CD4-positive, alpha-beta memory T cell (primary cell): ENCODE measurements at places on chromosomes 7 and 10.

DNA sequence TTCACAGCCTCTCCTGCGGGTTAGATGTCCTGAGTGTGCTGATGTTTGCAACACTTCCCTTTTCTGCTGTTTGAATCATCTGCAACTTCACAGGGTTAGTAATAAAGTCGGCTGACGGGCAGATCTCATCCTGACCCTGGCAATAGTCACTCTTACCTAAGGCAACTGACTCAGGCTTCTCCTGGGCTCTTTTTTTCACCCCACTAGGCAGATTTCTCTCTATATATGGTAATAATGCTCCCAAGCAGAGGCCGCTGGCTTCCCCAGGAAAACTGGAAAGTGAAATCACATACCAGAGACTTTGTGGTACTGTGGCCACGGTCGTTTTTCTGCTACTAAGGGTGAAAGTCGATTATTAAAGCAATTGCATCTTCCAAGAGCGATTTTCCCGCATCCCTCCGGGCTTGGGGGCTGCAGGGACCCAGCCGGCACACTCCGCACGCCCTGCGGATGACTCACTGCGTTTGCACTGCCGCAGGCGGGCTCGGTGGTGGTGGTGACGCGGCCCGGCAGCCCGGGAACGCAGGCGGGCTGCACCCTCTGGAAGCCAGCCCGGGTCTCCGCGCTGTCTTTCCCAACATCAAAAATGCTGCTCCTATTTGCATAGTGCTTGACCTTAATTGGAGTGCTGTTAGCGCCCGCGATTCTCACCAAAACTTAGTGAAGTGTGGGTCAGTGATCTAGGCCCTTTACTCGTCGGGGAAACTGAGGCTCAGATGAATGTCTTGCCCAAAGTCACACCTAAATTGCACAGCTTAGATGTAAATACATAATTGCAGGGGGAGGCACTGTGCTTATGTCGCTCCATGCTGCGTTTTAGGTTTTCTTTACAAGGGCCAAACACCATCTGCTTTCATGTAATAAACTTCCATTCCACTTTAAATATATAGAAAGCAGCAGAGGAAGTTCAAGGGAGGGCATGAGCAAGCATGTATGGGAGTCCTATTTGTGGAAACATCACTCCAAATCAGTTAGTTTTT, 47.6 kb upstream of the ITGB1 start:
- DNase-seq, result no peak

GRCh38 chr10:34651416-34652195, 163.5 kb downstream of the PARD3 start:
- DNase-seq, result no peak

GRCh38 chr10:102236006-102236405, 5.3 kb downstream of the PITX3 start:
- no peak for DNase-seq

DNA sequence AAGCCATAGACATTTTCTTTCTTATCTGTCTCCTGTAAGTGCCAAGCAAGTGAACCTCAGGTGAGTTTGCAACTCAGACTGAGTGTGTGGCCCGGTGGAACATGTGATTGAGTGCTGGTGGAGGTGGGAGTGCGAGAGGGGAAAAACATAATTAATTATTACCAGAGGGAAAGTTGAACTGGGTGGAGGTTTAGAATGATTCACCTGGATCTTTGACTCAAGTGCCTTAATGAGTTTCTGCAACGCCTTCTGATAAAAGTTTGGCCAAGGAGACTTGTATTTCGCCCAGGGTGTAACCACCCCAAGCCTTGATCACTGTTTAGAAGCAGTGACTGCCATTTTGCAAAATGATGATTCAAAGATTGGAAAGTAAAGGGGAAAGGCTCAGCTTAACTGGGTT, 513.9 kb downstream of the GATA3 start:
- no peak for DNase-seq

GRCh38 chr10:70437721-70438120, 3.8 kb downstream of the NODAL start:
- no peak for DNase-seq

- no peak for DNase-seq
Observed at GRCh38 chr10:16105082-16105481, 244.8 kb upstream of the MINDY3 start.

DNA sequence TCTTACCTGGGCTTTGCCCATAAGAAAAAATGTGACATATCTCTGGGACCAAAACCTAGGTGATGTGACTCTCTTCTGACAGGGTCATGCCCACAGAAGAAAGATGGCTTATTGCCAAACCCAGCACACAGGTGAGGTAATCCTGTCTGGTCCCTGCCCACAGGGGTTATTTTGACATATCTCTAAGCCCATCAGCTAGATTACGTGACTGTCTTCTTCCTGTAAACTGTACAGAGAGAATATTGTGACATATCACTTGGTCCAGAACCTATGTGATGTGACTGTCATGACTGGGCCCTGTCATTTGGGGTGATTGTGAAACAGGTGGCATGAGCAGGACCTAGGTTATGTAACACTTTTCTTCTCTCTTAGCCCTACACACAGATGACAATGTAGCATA, 48.8 kb upstream of the ZNF680 start:
- DNase-seq, result no peak

GRCh38 chr7:142379201-142379885, 121.5 kb upstream of the PRSS58 start:
- no peak for DNase-seq

GRCh38 chr10:112631501-112632400, 184.7 kb downstream of the VTI1A start:
- no peak for DNase-seq

DNA sequence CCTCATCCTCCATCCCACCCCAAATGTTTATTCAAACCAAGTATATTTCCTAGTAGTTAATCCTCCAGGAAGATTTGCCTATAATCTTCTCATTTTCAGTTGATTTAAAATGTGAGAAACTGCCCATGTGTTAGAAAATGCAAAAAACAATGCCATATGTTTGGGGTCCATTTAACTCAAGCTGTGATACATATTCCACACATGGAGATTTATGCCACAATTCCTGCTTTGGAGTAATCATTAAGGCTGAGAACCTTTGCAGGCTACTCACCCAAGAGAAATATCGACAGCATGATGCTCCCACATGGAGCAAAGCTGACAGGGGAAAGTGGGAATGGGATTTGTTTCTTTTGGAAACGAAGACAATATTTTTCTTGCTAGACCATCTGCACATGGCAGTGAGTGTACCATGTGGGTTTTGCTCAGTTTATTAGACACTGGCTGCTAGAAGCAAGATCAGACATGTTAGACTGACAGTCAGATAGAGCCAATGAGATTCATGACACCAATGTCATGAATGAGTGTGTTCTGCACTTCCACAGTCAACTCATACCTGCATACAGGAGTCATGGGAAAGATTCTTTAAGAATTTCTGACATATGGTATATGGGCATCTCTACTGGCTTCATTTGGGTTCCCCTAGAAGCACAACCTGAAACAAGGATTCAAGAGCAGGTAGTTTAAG, 3.4 kb upstream of the GRM8 start:
- no peak for DNase-seq

GRCh38 chr7:44112997-44113763, 9.0 kb downstream of the AEBP1 start:
- DNase-seq, result no peak

- no peak for DNase-seq
Observed at GRCh38 chr7:114099337-114099736, 180.5 kb upstream of the PPP1R3A start.

- DNase-seq, result no peak
Observed at GRCh38 chr7:51304729-51305128, 11.9 kb downstream of the COBL start.

DNA sequence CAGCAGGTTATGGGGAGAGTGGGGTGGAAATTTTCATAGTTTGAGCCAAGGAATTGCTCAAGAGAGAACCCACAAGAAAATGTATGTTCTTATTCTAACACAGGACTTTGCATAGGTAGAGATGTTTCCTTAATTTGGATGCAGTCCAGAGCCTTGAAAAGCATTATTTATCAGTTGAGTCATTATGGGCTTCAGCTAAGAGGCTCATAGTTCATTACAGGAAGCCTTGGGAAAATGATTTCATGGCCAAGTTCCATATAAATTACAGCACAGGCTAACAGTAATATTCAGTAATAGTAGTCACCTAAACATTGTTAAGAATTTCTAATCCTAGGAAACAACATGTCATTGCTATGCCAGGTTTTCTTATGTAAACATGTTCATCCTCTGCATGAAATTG, 131.1 kb upstream of the PTPRZ1 start:
- no peak for DNase-seq

- DNase-seq, result no peak
Observed at GRCh38 chr7:28177836-28178235, 2.8 kb downstream of the JAZF1 start.

DNA sequence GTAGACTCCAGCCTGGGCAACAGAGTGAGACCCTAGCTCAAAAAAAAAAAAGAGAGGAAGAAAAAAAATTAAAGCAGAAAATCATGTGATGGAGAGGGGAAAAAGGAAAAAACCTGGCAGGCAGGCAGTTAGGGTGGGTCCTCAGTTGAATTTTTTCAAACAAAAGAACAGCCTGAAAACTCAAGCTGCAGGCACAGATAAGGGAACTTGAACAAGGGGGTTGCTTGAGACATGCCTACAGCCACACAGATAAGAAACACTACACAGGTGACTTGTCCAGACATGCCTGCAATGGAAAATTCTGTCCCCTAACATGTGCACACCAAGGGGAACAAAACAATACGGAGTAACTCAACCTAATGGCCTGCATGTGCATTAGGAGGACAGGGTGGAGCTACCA, 19.2 kb downstream of the VIM start:
- DNase-seq, result no peak

GRCh38 chr10:60283397-60283796, 106.3 kb downstream of the ANK3 start:
- DNase-seq, result no peak

GRCh38 chr7:42893346-42894240, 18.3 kb downstream of the C7orf25 start:
- no peak for DNase-seq

DNA sequence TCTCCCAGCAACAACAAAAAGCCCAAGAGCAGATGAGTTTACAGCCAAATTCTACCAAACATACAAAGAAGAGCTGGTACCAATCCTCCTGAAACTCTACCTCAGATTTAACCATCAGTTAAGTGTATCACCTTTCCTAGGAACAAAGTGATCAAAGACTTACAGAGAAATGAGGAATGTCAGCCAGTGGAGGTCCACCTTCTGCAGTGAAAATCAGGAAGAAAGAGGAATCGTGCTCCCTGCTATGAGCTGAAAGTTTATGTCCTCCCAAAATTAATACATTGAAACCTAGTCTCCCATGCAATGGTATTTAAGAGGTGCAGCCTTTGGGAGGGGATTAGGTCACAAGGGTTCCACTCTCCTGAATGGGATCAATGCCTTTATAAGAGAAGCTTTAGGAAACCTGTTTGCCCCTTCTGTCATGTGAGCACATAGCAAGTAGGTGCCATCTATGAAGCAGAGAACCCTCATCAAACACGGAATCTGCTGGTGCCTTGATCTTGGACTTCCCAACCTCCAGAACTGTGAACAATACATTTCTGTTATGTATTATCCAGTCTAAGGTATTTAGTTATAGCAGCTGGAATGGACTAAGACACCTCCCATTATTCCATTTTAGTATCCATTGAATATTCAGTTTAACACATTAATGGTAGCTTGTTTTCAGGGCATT, 139.0 kb upstream of the FZD8 start:
- DNase-seq, result no peak

GRCh38 chr10:62108759-62109586, 159.7 kb downstream of the RTKN2 start:
- no peak for DNase-seq

- DNase-seq, result no peak
Observed at GRCh38 chr7:123397746-123398338, 136.6 kb downstream of the IQUB start.

GRCh38 chr10:32144817-32145688, 88.8 kb upstream of the KIF5B start:
- DNase-seq, result no peak

- DNase-seq, result no peak
Observed at GRCh38 chr7:134246347-134246746, 70.4 kb downstream of the SLC35B4 start.

- DNase-seq, result no peak
Observed at GRCh38 chr10:108049668-108050067, 885.2 kb upstream of the SORCS1 start.

DNA sequence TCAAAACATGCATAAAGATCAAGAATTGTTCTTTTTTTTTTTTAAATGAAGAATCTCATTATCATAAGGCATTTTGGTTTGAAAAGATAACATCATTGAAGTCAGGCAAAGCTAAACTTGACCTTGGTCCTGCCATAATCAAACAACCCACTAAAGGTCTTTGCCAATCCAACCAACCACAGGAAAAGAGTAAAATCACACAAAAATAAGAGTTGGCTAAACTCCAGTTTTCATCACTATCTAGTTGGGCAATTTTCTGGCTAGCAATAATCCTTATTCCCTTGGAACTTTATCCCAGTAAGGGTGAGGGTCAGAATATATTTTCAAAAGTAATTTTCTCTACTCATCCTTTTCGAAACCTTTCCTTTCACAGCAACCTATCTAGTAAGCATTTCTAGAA, 62.4 kb downstream of the HIBADH start:
- no peak for DNase-seq

DNA sequence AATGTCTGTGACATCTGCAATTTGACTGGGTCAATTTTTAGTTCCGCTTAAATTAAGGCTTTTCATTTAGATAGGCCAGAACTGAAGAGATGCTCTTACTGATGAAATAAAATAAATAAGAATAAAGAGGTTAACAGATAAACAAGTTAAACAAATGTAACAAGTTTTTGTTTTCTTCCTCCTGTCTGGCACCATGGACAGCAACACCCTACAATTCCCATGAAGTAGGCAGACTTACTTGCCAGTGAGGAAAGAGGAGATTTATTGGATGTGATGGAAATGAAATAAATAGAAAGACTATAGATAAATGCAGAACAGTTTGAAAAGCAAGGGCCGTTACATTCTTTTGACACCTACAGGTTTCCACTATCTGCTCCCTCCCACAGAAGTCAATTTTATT, 118.5 kb downstream of the AMPH start:
- DNase-seq, result no peak

GRCh38 chr10:55369670-55370420, 568.8 kb upstream of the PCDH15 start:
- DNase-seq, result no peak

DNA sequence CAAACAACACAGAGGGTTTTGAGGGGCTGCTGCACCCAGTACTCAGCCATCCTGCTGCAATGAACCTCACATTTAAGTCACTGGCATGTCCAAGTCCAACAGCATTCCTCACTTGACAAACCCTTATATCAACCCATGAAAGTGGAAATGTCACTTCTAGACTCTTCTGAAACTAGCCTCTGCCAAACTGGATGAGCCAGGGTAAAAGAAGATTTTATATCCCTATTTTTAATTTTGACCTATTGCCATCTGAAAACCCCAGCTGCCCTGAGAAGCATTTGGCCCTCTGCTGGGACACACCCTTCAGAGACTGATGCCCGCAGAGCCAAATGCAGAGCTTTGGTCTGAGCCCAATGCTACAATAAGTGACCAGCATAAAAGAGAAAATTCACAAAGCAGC, 201.1 kb downstream of the ANK3 start:
- DNase-seq, result no peak
